ENCODE measurements at places on chromosomes 3 and 15.

GRCh38 chr3:105801397-105801796, 67.4 kb downstream of the CBLB start:
- DNase-seq: no peak

GRCh38 chr15:90994059-90994416, 297 bp downstream of the PRC1 start:
- DNase-seq: no peak

GRCh38 chr3:48398701-48399386, 26.8 kb downstream of the FBXW12 start:
- DNase-seq: no peak

- no peak for DNase-seq
These were observed 51.8 kb downstream of the CYP11A1 start for GRCh38 chr15:74315626-74316025.

GRCh38 chr15:49895347-49896223, 223.4 kb downstream of the ATP8B4 start:
- no peak for DNase-seq

- DNase-seq: no peak
These were observed 106.2 kb upstream of the MCTP2 start for GRCh38 chr15:94125156-94125555.

- DNase-seq: no peak
These were observed 84.5 kb upstream of the PLSCR4 start for GRCh38 chr3:146335386-146335785.

DNA sequence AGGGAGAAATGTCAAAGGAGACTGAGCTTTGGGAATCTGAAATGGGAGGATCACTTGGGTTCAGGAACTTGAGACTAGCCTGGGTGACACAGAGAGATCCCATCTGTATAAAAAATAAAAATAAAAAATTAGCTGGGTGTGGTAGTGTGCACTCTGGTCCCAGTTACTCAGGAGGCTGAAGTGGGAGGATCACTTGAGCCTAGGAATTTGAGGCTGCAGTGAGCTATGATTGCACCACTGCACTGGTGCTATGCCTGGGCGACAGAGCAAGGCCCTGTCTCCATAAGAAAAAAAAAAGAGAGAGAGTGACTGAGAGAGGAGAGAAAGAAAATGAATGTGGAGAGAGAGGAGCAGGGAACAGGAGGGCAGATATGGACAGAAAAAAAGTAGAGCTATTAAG, 72.8 kb downstream of the SENP2 start:
- DNase-seq: no peak

DNA sequence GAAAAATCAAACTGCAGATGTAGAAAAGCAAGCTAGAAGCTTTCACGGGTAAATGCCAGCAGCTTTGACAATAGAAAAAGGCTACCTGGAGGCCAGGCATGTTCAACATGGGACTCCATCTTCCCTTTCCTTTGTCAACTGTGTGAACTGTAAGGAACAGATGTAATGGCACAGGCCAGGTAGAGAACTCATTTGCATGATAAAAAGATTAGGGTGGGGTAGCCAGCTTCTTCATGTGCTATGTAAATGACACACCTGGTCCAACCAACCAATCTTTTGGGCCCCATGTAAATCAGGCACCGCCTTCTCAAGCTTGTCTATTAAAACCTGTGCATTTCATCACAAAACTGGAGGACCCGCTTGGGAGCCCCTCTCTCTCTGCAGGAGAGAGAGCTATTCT, 686.5 kb upstream of the GOLIM4 start:
- no peak for DNase-seq

DNA sequence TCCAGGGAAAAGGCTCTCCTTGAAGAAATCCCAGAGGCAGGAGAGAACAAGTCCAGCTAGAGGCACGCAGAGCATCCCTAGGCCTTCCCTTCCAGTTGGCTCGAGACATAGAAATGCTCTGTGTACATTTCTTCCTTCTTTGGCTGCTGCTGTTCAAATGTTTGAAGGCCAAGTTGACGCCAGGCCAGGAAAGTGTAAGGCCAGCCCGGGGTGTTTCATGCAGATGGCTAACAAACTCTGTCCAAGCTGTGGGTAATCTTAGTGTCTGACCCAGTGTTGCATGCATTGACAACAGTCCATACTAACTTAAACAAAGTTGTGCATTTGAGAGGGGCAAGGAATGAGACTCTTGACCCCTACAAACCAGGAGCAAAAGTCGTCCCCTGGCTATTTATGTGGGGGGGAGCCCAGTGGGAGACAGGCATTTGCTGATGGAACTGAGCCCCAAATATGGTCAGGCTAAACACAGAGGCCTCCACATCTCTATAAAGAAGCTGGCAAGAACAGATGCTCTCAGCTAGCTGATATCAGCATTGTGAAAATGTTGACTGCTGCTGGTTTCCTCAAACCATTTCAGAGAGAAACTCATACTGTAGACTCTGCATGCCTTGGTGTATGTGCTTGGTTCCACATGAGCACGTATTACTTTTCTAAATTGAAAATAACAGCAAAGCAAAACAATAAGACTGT, 139.5 kb downstream of the ADAMTS9 start:
- no peak for DNase-seq

All from Kasumi-1 (cell line).